Stimulated activated CD4-positive, alpha-beta T cell treated with anti-CD3 and anti-CD28 coated beads, TNF-alpha, amount 100 ng/mL, for 1 hour (primary cell): ENCODE measurements at places on chromosomes 13 and 19.

- no peak for DNase-seq
These were observed at the start of gene PNMA8A for GRCh38 chr19:46471116-46471733. Gene PNMA8A (minus strand): TSS chr19:46471563. CDS start chr19:46471035, 528 bp downstream.

- DNase-seq, result no peak
These were observed 1447.3 kb upstream of the MIR17HG start for GRCh38 chr13:89900104-89900765.

- no peak for DNase-seq
These were observed 7.3 kb downstream of the IFNL3 start for GRCh38 chr19:39237200-39238184.

- DNase-seq, result no peak
These were observed at the start of gene KLK7 for GRCh38 chr19:50983625-50984292. Gene KLK7 (minus strand): TSS chr19:50983917. CDS start chr19:50982399, 1,518 bp downstream.

DNA sequence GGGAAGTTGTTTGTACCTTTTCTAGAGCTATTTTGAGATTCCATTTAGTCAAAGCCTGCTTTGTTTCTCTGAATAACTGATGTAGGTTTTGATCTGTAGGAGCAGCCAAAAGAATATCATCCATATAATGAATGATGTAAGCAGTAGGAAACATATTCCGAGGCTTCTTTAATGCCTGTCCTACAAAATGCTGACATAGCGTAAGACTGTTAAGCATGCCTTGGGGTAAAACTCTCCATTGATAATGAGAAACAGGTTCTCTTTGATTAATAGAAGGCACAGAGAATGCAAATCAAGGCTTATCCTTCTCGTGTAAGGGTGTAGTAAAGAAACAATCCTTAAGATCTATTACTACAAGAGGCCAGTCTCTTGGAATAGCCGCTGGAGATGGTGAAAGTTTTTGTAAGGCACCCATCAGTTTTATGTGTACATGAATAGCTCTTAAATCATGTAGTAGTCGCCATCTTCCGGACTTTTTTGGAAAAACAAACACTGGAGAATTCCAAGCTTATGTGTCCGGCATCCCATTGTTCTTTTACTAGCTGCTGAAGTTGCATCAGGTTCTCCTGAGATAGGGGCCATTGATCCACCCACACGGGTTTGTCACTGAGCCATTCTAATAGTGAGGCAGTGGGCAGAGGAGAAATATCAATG, 13.5 kb downstream of the FPR3 start:
- DNase-seq, result no peak

DNA sequence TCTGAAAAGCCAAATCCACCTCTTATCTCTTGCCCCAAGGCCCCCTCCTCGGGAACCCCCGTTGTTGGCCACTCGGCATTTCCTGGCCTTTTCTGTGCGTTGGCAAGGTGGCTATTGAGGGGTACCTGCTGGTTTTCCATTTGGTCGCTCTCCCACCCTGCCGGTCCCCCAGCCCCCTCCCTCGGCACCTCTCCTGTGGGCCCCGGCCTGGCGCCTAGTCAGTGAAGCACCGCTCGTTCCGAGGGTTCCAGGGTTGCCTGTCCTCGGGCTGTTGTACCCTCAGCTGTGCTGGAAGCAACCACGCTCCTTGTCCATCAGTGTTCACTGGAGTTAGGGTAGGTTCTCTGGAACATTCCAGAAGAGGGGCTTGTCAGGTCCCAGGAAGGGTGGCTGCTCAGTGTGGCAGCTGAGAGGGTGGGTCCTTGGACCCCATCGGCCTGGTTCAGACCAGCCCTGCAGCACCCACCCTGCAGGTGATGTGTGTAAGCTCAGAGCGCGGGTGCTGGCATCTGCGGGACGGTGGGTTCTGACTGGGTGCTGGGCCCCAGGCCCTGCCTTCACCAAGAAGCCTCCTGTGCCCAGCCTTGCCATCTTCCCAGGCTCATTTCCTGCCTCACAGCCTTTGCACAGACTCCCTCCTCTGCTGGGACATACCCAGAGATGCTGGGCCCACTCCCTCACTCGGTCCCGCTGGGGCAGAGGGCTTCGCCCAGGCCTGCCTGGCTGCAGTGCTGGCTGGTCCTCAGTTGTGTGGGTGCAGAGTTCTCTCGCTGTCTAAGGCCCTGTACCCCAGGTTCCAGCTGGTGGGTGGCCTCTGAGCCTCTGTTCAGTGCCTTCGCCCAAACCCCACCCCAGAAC, 21.3 kb downstream of the NKPD1 start:
- no peak for DNase-seq
